ENCODE measurements at places on chromosomes 16 and 17.

DNA sequence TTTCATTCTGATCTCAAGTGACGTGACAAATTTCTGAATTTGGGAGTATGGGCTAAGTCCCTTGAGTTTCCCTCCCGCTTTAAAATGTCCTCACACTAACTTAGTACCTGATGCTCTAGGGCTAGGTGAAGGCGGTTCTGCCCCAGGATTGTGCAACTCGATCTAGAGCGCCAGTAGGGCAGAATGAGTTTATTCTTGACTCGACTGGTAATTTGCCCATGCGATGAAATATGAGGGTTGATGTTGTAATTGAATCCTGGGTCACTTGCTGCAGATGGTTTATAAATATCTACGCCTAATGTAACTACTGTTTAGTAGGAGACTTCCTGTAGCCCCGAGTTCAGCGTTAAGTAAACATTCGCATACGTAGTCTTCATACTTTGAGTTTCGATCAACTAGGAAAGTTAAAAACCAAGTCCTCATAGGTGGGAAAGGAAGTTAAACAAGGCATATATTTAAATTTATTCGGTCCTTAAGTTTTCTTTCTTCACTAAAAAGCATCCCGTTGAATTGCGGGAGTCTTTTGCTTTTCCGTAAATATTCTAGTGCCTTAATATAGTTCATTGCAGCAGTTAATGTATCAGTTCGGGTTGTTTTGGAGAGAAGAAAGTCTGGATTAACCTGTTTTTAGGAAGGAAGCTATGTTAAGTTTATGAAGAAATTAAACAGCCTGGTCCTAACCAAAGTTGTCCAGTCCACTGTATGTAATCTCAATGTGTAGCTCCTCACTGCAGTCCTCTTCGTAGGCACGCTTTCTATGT lies 1.6 kb downstream of the CTCF start:
- no peak for DNase-seq

DNA sequence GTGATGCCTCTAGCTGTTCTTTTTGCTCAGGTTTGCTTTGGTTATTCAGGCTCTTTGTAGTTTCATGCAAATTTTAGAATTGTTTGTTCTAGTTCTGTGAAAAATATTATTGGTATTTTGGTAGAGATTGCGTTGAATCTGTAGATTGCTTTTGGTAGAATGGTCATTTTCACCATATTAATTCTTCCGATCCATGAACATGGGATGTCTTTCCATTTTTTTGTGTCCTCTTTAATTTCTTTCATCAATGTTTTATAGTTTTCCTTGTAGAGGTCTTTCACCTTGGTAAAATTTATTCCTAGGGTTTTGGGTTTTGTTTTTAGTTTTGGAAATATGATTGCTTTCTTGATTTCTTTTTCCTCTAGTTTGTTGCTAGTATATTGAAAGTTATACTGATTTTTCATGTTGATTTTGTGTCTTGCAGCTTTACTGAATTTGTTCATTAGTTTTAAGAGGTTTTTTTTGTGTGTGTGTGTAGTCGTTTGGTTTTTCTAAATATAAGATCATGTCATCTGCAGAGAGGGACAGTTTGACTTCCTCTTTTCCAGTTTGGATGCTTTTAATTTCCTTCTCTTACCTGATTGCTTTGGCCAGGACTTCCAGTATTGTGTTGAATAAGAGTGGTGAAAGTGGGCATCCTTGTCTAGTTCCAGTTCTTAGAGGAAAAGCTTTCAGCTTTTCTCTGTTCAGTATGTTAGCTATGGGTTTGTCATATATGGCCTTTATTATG lies 42.4 kb downstream of the NSRP1 start:
- no peak for DNase-seq

DNA sequence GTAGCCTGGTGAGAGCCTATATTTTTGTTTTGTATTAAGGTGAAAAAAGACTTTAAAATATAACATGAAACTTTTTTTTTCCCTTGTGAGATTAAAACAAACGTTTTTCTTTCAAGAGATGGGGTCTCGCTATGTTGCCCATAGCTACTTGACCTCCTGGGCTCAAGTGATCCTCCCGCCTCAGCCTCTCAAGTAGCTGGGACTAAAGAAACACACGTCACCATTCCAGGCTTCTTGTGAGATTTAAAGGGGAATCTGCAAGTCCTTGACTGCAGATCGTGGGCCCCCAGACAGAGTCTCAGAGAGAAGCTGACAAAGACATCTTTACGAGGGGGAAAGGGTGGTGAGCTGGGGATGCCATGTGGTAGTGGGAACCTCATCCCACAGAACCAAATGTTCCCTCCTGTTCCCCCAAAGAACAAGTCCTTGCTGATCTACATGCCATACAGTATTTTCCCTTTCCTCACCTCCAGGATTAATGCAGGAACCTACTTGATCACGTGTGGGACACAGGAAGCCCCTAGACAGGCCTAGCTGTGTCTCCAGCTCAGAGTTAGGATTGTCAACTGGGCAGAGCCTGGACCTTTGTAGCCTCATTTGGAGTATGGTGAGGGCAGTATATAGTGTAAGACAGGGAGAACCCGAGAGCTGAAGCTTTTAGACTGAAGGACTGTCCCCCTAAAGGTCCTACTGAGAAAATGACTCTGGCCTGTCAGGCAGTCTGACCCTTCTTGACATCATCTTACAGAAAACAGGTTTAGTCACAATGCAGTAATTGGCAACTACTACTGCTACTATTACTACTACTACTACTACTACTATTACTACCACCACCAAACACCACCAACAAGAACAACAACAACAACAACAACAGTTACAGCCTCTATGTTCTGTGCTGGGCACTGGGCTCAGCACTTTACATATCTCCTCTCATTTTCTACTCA lies 4.1 kb downstream of the MAP3K14 start:
- no peak for DNase-seq

- no peak for DNase-seq
These were observed 28.2 kb upstream of the ADGRG1 start for GRCh38 chr16:57600048-57600835.

All from Panc1 (cell line).